Transverse colon (tissue), 4 donors: ENCODE measurements at places on chromosomes 4 and X. TPM values are rescaled to one million over a fixed set of nuclear protein-coding genes. Genes with fewer than 3 reads are reported as not detected.

The GATA1 gene
- not detected for total RNA-seq

The DKK2 gene
- not detected for total RNA-seq

The ADD1 gene
- total RNA-seq = 311 TPM

The VEGFD gene
- total RNA-seq = 0.95 TPM

The ANXA5 gene
- total RNA-seq = 62.7 TPM

The XG gene
- total RNA-seq = not detected

The DIPK2B gene
- 6.0 TPM for total RNA-seq

- no peak overlapping the region for H3K4me3 ChIP-seq
- H3K4me1 ChIP-seq = no peaks in the 10 kb centered on the region
- no peak overlapping the region for H3K27ac ChIP-seq
- no peak for DNase-seq
Observed at GRCh38 chr4:160928482-160928881, 1235.3 kb downstream of the FSTL5 start.

DNA sequence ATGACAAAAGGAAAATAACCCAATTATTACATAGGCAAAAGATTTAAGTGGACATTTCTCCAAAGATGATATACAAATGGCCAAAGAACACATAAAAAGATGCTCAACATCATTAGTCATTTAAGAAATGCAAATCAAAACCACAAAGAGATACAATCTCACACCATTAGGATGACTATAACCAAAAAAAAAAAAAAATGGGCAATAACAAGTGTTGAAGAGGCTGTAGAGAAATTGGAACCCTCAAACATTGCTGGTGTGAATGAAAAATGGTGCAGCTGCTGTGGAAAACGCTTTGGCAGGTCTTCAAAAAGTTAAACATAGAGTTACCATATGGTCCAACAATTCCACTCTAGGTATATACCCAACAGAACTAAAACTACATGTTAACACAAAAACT lies 5.6 kb upstream of the PRDX4 start:
- no peaks in the 10 kb centered on the region for H3K4me1 ChIP-seq
- no peak overlapping the region for H3K4me3 ChIP-seq
- H3K27me3 ChIP-seq = no peaks in the 10 kb centered on the region
- H3K36me3 ChIP-seq = no peaks in the 10 kb centered on the region
- H3K27ac ChIP-seq = no peak overlapping the region

GRCh38 chr4:42396752-42397634 lies at the start of gene SHISA3:
TSS of gene SHISA3 (plus strand) at chr4:42397488. CDS start at chr4:42398057, 569 bp downstream.
- peaks cover 3% of the 10 kb centered on the region for H3K4me1 ChIP-seq
- H3K27me3 ChIP-seq = peaks cover 78% of the 10 kb centered on the region
- H3K4me3 ChIP-seq = peak within 1 kb of the TSS; percentile 61

DNA sequence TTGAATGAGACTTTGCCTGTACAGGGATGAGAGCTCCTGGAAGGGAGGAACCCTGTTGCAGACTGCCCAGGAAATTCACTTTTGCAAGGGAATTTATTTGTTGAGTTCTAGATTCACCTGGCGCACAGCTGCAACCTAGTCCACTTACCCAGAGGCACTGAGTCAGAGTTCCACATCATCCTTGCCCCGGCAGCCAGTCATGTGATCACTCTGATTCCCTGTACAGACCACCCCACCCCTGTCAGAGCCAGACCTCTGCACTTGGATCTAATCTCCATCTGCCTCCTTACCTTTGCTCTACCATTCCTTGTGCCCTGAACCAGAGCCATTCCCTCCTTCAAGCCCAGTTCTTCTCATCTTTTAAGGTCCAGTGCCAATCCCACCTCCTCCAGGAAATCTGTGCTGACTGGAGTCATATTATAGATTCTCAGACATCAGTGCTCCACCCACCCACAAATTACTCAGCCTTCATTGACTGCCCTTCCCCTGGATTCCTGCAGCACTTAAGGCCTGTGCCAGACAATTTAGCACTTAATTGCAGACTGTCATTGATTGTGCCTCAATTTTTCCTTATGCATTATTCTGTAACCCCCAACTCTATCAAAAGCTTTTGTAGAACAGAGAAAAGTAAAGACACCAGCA lies 84.1 kb upstream of the MAGEA4 start:
- H3K4me1 ChIP-seq = no peaks in the 10 kb centered on the region
- no peaks in the 10 kb centered on the region for H3K27me3 ChIP-seq
- no peak overlapping the region for H3K4me3 ChIP-seq
- H3K27ac ChIP-seq = no peak overlapping the region
- DNase-seq = no peak
- H3K36me3 ChIP-seq = no peaks in the 10 kb centered on the region

- H3K27ac ChIP-seq = no peak overlapping the region
- H3K36me3 ChIP-seq = no peaks in the 10 kb centered on the region
- no peaks in the 10 kb centered on the region for H3K27me3 ChIP-seq
- no peak for DNase-seq
- H3K4me1 ChIP-seq = no peaks in the 10 kb centered on the region
Observed at GRCh38 chrX:83345298-83345697, 162.8 kb upstream of the POU3F4 start.

- H3K27me3 ChIP-seq = no peaks in the 10 kb centered on the region
- H3K4me3 ChIP-seq = peak overlapping the region; percentile 39
- no peak overlapping the region for H3K27ac ChIP-seq
Observed at GRCh38 chrX:12137951-12138360, 317 bp upstream of the FRMPD4 start.

DNA sequence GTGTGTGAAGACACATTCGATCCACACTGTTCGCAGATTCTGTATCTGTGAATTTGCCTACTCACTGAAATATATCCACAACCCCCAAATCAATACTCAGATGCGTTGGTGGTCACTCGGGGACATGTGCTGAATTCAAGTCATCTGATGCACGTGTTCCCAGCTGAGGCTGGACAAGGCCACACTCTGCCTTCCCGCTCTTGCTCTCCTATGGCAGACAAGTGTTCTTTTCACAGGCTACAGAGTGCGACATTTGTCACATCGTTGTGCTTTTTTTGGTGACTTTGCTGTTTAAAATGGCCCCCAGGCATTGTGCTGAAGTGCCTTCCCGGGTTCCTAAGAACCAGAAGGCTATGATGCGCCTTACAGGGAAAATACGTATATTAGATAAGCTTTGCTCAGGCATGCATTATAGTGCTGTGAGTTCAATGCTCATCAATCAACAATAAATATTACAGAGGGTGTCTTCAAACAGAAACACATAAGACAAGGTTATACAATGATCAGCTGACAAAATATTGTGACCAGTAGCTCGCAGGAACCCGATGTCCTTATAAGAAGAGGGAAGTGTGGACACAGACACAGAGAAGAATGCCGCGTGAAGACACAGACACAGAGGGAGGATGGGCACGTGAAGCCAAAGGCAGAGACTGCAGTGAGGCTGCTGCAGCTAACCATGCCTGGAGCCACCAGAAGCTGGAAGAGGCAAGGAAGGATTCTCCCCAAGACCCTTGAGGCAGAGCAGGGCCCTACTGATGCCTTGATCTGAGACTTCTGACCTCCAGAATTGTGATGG lies 42.0 kb downstream of the IRF2 start:
- no peak for DNase-seq
- H3K36me3 ChIP-seq = no peaks in the 10 kb centered on the region

DNA sequence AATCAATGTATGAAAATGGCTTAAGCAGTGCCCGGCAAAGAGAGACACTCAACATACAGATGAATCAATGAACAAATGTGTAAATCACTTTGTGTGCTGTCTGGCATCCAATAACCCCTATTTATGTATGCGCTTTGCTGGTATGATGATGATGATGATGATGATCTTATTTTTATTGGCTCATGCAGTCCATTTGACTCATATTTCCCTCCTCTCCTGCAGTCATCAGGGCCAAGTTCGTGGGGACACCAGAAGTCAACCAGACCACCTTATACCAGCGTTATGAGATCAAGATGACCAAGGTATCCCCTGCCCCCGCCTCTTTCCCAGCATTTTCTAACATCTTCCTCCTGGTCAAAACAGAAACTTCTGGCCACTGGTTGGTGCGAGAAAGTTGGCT lies 2.5 kb downstream of the TIMP1 start:
- no peak overlapping the region for H3K27ac ChIP-seq
- no peak overlapping the region for H3K4me3 ChIP-seq
- no peaks in the 10 kb centered on the region for H3K36me3 ChIP-seq

DNA sequence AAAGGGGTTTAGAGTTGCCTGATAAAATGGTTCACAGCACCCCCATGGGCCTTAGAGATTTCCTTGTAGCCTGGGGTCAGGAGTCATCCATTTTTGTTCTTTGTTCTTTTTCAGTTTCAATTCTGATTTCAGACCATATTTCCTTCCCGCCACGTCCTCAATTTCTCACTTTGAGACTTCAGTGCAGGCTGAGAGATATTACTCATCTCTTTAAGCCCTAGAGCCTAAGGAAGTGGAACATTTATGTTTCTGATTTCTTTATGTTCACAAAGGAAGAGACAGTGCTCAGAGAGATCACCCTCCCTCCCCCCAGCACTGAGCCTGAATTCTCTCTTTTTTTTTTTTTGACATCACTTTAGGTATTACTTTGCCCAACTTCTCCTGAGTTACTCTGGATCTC lies 56.3 kb downstream of the MSN start:
- no peak overlapping the region for H3K4me3 ChIP-seq
- H3K27ac ChIP-seq = no peak overlapping the region
- no peak for DNase-seq
- no peaks in the 10 kb centered on the region for H3K4me1 ChIP-seq
- no peaks in the 10 kb centered on the region for H3K27me3 ChIP-seq
- H3K36me3 ChIP-seq = no peaks in the 10 kb centered on the region

GRCh38 chrX:2517055-2517454 lies 16.3 kb upstream of the DHRSX start:
- DNase-seq = no peak
- H3K4me3 ChIP-seq = no peak overlapping the region
- no peak overlapping the region for H3K27ac ChIP-seq
- H3K27me3 ChIP-seq = no peaks in the 10 kb centered on the region
- no peaks in the 10 kb centered on the region for H3K36me3 ChIP-seq

DNA sequence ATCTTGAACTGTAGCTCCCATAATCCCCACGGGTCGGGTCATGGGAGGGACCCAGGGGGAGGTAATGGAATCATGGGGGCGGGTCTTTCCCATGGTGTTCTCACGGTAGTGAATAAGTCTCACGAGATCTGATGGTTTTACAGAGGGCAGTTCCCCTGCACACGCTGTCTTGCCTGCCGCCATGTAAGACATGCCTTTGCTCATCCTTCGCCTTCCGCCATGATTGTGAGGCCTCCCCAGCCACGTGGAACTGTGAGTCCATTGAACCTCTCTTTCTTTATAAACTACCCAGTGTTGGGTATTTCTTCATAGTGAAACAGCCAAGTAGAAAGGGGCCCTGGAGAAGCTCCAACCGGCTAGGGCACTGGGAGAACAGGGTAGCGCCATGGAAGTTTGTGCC lies 12.3 kb downstream of the CTAG1A start:
- no peaks in the 10 kb centered on the region for H3K27me3 ChIP-seq
- no peak overlapping the region for H3K4me3 ChIP-seq
- no peaks in the 10 kb centered on the region for H3K4me1 ChIP-seq
- H3K36me3 ChIP-seq = no peaks in the 10 kb centered on the region
- no peak for DNase-seq

DNA sequence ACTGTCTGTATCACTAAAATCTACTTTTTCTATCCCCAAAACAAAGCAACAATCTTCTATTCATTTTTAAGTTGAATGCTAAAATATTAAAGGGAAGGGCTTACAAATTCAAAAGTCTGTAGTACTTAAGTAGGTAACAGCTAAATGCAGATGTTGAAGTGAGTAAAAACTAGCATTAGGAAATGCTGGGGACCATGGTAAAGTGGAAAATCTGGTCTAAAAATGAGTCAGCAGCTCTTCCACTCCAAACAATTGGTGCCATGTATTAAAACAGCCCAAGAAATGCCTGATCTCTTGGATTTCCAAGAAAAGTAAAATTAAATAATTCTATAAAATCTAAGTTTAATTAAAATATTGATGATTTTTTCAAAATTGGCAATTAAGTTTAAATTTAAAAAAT lies 73.3 kb upstream of the PPP3CA start:
- H3K4me3 ChIP-seq = no peak overlapping the region
- DNase-seq = no peak
- no peak overlapping the region for H3K27ac ChIP-seq

DNA sequence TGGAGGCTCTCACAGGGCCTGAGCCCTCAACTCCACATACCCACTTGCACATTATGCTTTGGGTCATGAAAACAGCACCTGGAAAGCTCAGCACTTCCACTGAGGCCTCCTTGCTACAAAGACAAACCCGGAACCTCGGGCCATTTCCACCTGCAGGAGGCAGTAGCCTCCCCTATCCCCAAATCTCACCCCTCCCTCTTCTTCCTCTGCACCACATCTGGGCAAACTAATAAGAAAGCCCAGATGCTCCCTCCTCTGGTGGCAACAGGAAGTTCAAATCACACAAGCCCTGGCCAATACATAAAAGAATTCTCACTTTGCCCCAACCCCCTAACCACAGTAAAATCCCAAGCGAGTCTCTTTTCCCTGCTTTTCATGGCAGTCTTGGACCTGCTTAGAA lies 136.4 kb downstream of the MAPK10 start:
- H3K27ac ChIP-seq = no peak overlapping the region
- no peaks in the 10 kb centered on the region for H3K36me3 ChIP-seq
- no peaks in the 10 kb centered on the region for H3K27me3 ChIP-seq
- no peaks in the 10 kb centered on the region for H3K4me1 ChIP-seq
- no peak for DNase-seq
- no peak overlapping the region for H3K4me3 ChIP-seq

GRCh38 chrX:120286733-120287512 lies 24.3 kb downstream of the TMEM255A start:
- H3K4me3 ChIP-seq = no peak overlapping the region
- H3K36me3 ChIP-seq = no peaks in the 10 kb centered on the region
- no peak overlapping the region for H3K27ac ChIP-seq
- H3K4me1 ChIP-seq = no peaks in the 10 kb centered on the region
- DNase-seq = no peak
